ENCODE measurements at places on chromosomes 4 and X.

GRCh38 chr4:5964030-5964429, 54.2 kb downstream of the C4orf50 start:
- no peak for DNase-seq

GRCh38 chr4:176054942-176055341, 10.7 kb upstream of the WDR17 start:
- DNase-seq: no peak

DNA sequence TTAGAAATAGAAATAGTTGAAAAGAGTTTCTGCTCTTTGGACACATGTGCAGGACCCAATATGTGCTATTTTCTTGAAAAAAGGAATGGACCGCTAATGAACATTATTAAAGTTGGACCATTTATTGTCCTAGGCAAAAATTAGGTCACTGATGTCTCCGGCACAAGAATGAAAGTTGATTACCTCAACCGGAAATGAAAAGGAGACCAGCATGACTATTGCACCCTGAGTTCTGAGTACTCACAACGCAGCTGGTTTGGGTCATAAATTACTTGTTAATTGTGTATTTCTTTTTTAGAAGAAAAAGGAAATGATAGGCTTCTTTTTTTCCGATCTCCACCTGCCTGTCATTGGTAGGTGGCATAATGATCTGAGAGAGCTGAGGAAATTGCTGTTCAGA, 232.7 kb downstream of the ARHGAP24 start:
- no peak for DNase-seq

DNA sequence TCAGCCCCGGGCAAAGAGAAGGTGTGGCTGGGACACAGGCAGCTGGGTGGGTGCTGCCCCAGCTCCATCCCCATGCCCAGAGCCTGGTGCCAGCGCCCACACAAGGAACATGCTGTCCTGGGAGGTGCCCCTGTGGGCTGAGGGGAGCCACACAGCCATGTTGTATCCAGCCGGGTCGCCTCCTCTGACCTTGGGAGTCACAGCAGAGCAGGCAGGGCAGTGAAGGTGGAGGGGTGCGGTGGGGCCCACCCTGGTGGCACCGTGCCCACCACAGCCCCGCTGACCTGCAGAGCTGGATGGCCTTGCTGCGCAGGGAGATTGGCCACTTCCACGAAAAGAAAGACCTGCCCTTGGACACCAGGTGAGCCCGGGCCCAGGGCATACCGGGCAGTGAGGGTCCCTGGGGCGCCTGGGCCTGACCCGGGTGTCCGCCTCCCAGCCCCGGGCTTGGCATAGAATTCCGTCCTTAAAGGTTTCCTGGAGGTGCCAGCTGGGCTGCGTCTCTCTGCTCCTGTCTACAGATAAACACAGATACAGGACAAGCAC, 18.7 kb upstream of the ADD1 start:
- peak; percentile 20 for DNase-seq

All from left colon (tissue), 2 donors.